ENCODE measurements at places on chromosomes 3 and 15.

- no peak for DNase-seq
These were observed 266.2 kb downstream of the ZNF385D start for GRCh38 chr3:21484828-21485144.

GRCh38 chr3:21644268-21644667 is 106.7 kb downstream of the ZNF385D start:
- no peak for DNase-seq

DNA sequence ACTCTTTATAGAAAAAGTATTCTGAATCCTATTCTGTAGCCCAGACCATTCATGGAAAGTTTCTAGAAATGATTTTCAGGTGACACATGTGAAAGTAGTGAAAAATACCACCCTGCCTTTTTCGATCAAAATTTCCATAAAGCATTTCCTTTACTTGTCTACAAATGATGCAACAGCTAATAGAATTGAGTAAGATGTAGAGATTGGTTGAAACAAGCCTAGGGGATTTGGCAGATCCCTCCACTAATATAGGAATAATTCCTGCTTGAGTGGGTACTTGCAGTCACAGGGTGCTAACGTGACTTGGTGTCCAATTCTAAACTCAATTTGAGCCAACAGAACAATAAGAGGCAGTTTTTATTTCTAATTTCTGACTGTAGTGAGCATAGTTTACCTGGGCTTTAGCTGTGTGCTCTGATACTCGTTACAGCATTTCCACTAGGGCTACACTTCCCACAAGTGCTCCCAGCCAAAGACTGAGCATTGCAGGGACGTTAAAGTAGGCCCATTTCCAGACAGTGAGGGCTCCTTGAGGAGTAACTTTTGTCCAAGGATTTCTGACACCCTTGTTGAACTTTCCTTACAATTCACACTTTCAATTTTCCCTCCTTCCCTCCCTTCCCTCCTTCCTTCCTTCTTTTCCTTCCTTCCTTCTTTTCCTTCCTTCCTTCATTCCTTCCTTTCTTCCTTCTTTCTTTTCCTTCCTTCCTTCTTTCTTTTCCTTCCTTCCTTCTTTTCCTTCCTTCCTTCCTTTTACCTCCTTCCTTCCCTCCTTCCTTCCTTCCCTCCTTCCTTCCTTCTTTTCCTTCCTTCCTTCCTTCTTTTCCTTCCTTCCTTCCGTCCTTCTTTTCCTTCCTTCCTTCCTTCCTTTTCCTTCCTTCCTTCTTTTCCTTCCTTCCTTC is 53.9 kb upstream of the TP63 start:
- no peak for DNase-seq

GRCh38 chr3:102223132-102223531 is 211.7 kb upstream of the ZPLD1 start:
- no peak for DNase-seq

- DNase-seq: no peak
These were observed 15.1 kb downstream of the TLNRD1 start for GRCh38 chr15:81015621-81016488.

GRCh38 chr15:34721157-34721801 is 33.5 kb downstream of the GJD2 start:
- DNase-seq: no peak

- no peak for DNase-seq
These were observed 41.0 kb upstream of the LIMD1 start for GRCh38 chr3:45553469-45553974.

DNA sequence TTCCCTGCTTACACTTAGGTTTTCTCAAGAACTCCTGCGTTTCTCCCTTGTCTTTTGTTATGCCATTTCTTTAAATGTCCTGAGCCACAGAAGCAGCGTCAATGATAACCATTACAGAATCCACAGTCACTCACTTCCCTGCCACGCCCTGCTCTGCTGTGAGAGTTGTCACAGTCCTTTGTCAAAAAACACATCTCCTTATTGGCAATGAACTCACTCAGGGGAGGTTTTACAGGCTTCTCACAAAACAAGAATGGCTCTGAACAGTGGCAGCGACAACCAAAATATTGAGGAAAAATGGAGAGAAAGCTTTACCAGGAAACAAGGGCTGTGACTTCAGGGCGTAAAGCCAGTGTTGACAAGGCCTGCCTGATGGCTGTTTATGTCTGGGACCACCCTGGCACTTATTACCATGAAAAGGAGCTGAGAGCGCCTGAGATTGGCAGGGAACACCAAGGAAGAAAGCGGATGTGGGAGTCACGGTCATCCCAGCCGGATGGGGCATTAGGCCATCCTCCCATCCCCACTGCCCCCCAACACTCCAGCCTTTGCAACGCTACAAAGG is 111.5 kb downstream of the ADAMTS9 start:
- no peak for DNase-seq

DNA sequence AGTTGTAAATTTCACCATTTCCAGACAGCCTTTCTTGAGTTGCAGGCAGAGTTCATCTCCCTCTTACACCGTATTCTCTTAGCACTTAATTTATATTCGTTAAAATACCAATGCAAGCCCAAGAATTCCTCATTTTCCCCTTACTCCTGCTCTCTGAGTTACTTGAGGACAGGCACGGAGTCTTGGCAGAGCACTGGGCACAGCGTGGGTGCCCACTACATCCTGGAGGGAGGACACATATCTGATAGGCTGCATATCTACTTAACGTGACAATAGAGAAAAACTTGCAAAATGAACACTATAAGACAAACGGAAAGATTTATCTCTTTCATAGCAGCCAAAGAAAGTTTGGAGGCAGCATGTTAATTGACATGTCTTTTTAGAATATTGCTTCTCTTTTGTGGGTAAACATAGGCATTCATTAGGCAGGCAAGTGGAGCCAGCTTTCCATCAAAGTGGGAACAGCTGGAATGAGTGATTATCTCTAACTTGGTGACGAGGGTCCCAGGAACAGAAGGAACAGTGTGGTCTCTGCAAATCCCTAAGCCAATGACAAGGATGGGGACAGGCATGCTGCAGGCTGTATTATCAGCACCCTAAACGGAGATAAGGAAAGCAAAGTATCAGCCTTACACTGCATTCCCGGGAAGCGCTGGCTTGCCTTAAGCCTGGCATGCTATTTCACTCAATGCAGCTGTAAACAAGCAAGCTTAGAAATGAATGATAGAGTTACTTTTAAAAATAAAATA is 116.5 kb downstream of the RTP4 start:
- no peak for DNase-seq

DNA sequence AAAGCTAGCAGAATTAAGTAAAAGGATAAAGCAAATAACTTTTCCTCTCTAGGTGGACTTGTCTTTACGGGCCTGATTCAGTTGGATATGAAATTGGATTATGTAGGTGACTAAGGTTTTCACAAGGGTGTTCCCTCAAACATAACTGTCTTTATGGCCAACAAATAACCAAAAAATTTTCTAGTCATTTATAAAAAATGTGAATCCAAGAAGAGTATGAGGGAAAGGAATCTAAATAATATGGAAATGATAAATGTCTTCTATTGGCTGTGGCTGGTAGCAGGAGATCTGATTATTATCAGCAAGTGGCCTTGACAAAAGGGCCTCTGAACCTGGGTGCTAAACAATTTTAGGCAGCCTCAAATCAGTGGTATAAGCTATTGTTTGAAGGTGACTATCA is 594.0 kb upstream of the UBE2E2 start:
- DNase-seq: no peak

DNA sequence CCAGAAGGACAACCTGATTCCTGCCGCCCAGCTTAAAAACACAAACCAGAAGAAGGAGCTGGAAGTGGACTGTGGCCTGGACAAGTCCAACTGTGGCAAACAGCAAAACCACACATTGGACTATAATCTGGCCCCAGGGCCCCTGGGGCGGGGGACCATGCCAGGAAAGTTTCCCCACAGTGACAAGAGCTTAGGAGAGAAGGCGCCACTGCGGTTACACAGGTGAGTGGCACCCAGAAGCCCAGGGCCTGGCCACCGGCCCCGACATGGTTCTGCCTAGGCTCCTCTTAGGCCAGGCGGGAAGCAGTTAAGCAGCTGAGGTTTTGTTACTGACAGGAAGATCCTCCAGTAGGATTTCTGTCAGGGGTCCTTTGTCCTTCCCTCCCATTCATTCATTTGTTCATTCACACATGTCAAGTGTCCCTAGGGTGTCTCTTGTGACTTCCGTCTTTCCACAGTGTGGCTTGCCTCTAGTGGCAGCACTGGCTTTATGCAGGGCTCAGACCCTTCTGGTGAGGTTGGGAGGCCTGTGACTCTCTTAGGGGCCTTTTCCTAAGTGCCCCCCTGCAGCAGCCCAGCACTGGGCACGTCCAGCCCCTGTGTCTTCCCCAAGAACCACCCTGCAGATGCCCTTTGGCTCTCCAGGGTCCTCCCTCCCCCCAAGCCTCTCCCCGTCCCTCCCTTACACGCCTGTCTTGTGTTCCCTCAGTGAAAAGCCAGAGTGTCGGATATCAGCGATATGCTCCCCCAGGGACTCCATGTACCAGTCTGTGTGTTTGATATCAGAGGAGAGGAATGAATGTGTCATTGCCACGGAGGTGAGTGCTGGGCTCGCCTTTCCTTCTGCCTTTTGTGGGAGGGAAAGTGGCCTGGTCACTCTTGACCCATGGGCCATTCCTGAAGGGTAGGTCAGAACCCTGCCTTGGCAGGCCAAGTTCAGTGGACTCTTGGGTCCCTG is 7.8 kb downstream of the DLL4 start:
- no peak for DNase-seq

DNA sequence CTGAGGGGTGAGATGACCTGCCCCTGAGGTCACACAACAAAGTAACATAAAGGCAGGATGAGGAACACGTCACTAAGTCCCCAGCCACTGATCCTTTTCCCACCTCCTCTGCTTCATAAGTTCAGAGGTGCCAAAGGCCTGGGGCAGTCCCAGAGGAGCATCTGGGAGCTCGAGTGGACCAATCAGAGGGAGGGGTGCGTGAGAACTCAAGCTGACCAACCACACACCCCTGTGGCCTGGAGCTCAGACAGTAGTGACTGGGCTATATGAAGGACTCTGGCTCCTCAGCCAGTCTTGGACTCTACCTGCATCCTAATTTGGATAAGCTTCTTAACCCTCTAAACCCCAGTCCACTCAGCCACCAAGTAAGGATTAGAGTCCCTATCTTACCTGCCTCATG is 28.0 kb upstream of the CAV3 start:
- no peak for DNase-seq

DNA sequence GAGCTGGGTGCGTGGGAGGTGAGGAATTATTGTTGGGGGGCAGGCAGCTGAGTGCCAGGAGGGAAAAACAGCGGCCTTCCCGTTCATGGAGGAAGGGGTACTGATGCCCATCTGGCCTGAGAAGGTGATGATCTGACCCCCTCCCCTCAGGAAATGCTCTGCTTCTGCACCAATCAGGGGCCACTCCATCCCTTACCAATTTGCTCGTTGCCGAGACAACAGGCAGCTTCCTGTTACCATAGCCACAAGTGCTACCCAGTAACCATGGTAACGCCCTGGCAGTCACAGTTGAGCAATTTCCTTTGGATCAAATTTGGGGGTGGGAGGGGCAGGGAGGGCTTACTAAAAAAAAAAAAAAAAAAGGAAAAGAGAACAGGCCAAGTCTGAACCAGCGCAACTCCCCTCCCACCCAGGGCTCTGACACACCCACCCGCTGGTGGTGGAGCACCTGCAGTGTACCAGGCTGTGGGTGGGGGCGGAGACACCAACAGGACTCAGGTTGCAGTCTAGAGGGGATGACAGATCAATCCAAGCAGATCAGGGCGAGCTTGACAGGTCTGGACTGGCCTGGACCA is 13.7 kb downstream of the CELF6 start:
- no peak for DNase-seq

DNA sequence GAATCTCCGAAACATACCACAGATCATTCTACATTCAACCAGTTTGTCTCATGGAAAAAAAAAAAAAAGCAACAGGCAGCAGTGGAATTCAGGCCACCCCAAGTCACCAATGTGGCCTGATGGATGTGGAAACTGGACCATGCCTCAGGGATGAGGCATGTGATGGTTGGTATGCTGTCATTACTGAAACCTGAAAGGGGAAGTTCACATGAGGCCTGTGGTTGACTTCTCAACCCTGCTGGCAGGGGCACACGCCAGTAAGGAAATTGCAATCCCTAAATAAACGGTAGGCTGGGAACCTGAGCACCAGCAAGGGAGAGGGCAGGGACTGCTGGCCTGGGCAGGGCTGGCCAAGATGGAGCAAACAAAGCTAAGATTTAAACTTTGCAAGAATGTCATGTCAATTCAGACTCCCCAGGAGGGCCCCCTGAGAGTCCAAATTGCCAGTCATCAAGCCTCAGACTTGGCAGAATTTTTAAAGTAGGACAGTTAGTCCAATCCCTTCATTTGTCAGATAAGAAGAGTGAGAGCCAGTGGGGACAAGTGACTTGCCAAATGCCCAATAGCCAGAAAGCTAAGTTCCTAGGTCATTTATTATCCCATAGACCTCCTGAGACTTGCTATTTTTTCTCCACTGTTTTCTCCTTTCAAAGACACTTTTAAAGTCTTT is 310.4 kb downstream of the ERC2 start:
- no peak for DNase-seq

- DNase-seq: no peak
These were observed 279.5 kb downstream of the ULK4 start for GRCh38 chr3:41682382-41682781.

GRCh38 chr3:126009181-126009580 is 40.2 kb downstream of the ROPN1B start:
- no peak for DNase-seq

- DNase-seq: no peak
These were observed 26.8 kb downstream of the UBE2E1 start for GRCh38 chr3:23832523-23832922.

DNA sequence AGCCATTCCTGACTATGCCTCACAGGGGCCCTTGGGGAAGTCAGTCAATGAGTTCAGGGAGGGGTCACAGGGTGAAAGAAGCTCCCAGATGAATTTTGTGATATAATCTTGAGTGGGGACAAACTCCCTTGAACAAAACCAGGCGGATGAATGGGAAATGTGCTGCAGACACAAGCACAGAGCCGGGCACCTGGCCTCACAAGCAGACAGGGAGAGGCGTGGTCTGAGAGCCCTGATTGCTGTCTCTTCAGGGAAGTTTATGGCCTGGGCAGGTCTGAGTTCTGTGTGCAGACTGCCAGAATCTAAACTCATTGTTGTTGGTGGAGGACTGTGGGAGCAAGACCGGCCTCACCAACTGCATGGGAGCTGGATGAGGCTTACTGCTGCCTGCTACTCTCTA is 591.8 kb downstream of the EPHA3 start:
- DNase-seq: no peak

DNA sequence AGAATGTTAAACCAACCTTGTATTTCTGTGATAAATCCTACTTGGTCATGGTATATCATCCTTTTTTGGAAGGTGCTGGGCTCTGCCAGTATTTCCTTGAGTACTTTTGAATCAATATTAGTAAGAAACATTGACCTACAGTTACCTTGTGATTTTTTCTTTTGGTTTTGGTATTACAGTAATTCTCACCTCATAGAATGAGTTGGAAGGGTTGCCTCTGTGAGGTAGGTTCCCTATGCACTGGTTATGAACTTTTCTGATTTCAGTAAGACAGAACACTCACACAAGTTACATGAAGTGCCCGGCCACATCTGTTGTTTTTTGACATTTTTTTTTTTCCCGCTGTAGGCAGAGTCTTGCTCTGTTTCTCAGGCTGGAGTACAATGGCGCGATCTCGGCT is 20.0 kb downstream of the PCCB start:
- DNase-seq: no peak

- DNase-seq: no peak
These were observed 166.8 kb upstream of the LPP start for GRCh38 chr3:187987187-187987586.
